ENCODE measurements at places on chromosomes 6 and 20.

DNA sequence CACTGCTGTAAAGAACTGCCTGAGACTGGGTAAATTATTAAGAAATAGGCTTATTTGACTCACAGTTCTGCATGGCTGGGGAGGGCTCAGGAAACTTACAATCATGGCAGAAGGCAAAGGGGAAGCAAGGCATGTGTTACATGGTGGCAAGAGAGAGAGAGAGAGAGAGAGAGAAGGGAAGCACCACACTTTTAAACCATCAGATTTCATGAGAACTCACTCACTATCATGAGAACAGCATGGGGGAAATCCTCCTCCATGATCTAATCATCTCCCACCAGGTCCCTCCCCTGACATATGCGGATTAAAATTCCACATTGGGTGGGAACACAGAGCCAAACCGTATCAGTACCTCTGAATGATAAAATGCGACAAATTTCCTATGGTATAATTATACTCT, 203.9 kb upstream of the MARCKS start:
- no peak for DNase-seq

GRCh38 chr6:95091823-95092436, 485.4 kb upstream of the MANEA start:
- DNase-seq, result peak; percentile 12

DNA sequence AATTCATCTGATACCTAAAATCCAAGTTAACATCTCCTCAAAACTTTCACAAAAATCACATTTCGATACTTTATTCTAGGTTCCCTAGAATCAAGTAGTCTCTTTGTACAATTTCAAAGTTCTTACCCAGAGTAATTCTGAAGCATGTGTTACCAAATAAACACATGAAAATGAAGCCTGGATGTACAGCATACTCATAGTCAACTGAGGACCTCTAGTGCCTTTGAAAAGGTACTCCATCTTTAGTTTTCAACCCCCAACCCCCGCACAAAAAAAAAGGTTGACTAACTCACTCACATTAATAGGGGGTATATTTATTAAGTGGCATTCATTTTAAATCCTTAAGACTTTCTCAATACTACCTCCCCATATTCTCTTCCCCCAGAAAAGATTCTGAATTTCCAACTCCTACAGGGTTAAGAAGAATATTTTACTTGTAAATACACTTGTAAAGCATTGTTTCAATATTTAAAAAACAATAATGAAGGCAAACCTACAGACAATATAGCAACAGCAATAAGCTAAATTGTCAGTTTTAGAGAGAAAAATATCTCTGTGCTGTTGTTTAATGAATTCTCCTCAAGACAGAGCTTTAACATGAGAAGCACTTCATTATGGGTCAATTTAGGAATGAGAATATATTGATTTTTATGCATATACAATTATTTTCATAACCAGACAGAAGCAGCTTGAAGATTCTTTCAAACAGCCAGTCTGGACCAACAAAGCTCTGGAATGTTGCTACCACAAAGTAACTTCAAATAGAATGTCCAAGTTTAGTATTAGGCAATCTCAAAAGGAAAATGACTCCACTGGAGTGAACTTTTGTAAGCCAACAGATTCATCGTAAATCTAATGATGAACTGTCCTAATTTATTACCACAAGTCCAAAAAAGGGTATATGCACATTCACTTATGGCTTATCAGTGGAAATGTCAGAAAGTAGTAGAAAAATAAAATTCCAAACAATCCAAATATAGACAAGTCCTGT, 3.3 kb downstream of the PLN start:
- DNase-seq, result peak; percentile 10

DNA sequence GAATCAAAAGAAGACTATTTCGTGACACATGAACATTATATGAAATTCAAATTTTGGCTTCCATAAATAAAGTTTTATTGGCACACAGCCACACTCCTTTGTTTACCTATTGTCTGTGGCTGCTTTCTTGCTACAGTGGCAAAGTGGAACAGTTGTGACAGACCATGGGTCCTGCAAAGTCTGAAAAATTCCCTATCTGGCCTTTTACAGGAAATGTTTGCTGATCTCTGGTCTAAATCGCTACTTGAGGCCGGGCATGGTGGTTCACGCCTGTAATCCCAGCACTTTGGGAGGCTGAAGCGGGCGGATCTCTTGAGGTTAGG, 23.1 kb upstream of the PREX1 start:
- no peak for DNase-seq

GRCh38 chr6:170442596-170442995, 110.5 kb downstream of the PSMB1 start:
- no peak for DNase-seq

GRCh38 chr6:154010371-154010770, 28.7 kb upstream of the OPRM1 start:
- DNase-seq, result no peak

DNA sequence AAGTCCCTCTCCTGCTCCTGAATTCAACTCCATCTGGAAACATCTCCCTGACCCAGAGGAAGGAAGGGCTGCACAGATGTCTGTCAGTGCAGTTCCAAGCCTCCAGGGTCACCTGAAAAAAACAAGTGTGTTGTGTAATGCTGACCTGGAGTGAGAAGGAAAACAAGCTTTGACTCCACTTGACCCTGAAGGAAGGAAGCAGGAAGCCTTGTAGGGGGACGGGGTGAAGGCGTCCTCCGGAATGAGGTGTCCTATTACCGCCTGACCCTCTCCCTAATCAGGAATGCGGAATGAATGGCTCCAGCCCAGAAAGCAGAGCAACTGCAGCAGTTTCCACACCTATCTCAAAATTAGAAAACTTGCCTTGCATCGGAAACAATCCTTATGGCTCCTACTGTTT, 13.9 kb upstream of the ADGRF5 start:
- no peak for DNase-seq

GRCh38 chr6:44738601-44739146, 351.2 kb downstream of the CDC5L start:
- peak; percentile 34 for DNase-seq

GRCh38 chr6:760982-761955, 68.3 kb upstream of the EXOC2 start:
- DNase-seq, result no peak

All from HuH-7 (cell line).